GDM1 (cell line): ENCODE measurements at places on chromosomes 12 and 14.
A peak's percentile ranks its signal among the peaks of the same experiment; 100 is the strongest.

- DNase-seq = peak; percentile 87
Measured at GRCh38 chr12:124863416-124864325, at the start of gene SCARB1. SCARB1 (minus strand) TSS chr12:124863864; CDS start chr12:124863720, 144 bp downstream.

DNA sequence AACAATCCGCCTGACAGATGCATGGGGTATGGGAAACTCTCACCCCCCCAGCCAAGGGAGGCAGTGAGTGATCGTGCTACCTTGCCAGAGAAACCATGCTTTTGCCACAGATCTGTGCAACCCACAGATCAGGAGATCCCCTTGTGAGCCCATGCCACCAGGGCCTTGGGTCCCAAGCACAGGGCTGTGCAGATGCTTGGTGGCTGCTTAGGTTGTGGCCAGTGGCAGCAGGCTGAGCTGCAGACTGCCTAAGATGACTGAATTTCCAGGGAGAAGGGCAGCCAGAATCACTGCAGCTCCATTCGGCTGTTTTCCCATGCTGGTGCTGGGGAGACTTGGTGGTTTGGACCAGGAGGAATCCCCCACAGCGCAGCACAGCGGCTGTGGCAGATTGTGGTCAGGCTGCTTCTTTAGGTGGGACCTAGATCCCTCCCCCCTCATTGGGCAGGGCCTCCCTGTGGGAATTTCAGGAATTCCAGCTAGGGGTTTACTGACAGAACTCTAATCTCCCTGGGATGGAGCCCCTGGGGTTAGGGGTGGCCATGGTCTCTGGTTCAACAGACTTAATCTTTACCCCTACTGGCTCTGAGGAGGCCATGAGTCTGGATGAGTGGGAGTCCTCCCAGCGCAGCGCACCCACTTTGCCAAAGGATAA, 264.6 kb upstream of the DAAM1 start:
- DNase-seq = no peak

- no peak for DNase-seq
Measured at GRCh38 chr12:23662966-23663365, 286.5 kb downstream of the SOX5 start.

DNA sequence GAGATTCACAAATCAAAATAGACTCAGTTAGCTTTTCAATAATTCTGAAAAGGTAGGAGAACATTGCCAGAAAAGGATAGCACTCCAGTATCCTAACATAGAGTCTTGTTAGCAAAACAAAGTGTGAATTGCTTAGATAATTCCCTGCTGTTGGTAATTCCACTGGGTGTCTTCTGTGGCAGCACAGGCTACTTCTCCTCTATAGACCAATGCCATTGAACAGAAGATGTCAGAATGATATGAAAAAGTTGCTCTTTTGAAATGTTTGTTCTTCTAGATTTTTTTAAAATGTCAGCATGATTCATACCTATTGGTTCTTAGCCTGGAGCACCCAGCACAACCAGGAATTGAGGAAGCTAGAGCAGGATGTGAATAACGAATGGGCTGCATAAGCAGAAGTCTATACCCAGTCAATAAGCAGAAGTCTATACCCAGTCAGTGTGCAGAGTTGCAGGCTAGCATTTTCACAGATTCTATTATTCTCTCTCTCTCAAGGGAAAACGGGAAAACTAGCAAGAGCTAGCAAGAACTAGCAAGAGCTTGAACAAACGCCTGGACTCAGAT, 112.8 kb downstream of the SYT1 start:
- peak; percentile 49 for DNase-seq

DNA sequence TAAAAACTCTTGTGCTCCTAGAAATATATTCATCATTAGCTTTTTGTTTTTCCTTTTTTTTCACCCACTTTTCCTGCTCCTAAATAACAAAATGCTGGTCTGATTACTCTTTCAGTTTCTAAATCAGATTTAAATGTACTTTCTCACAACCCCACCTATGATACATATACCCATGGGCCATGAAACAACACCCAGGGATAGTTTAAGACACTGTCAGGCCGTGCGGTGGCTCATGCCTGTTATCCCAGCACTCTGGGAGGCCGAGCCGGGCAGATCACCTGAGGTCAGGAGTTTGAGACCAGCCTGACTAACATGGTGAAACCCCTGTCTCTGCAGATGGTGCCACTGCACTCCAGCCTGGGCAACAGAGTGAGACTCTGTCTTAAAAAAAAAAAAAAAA, 1.6 kb upstream of the NUMB start:
- DNase-seq = no peak

GRCh38 chr14:60532442-60532841, 23.5 kb downstream of the SIX6 start:
- DNase-seq = no peak

GRCh38 chr14:99242816-99243721, 28.9 kb downstream of the BCL11B start:
- DNase-seq = no peak

GRCh38 chr12:131353826-131354225, 357.1 kb upstream of the SFSWAP start:
- no peak for DNase-seq

DNA sequence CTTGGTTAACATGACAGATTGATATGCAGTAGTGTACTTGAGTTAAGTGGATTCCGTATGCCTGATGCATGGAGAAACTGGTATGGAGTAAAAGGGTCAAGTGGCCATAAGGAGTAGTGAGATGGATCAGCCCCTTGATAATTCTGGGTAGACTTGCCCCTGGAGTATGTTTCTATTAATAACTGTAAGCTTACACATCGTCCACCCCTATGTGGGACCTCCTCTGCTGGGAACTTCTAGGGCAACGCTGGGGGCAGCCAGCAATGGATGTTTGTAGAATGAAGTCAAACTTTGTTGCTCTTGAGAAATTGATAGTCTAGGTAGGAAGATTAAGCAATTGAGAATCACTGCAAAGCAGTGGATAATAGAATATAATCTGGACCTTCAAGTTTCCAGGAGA, 3.5 kb downstream of the C12orf75 start:
- DNase-seq = no peak

GRCh38 chr12:90653040-90653439, 301.9 kb downstream of the CCER1 start:
- DNase-seq = no peak

DNA sequence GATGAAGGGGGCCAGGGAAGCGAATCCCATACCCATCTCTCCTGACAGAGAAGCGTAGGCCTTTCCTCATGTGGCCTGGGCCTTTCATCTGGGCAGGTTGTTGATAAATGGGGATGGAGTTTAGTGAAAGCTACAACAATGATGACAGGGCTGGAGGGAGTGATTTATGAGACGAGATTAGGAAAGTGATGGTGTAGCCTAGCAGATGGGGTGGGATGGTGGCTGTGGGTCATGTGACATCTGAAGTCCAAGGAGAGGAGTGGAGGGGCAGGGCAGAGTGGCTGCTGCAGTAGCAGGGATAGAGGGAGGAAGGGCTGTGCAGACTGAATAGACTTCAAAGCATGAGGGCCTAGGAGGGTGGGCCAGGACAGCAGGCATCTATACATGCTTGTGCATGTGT, 85.5 kb downstream of the ADCK1 start:
- no peak for DNase-seq

- no peak for DNase-seq
Measured at GRCh38 chr12:74334780-74335179, 202.9 kb upstream of the ATXN7L3B start.

DNA sequence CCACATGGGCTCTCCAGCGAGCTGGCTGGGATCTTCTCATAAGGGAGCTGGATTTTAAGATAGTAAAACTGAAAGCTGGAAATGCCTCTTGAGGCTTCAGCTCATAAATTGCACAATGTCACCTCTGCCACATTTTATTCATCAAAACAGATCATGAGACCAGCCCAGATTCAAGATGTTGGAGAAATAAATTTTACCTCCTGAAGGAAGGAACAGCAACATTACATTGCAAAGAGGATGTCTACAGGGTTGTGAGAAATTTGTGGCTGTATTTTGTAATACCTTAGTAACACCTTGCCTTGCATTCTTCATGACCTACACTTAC, 43.1 kb upstream of the KRR1 start:
- no peak for DNase-seq

DNA sequence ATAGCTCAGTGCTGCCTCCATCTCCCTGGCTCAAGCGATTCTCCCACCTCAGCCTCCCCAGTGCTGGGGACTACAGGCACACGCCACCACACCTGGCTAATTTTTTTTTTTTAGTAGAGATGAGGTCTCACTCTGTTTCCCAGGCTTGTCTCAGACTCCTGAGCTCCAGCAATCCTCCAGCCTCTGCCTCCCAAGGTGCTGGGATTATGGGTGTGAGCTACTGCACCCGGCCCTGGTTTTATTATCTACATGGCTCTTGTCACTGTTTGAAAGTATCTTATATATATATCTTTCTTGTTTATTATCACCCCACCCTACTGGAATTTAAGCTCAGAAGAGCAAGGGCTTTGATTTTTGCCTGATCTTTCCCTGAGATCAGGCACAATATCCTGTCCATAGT, 7.6 kb upstream of the TMED10 start:
- DNase-seq = no peak

GRCh38 chr12:2239381-2239871, 186.6 kb downstream of the CACNA1C start:
- no peak for DNase-seq

DNA sequence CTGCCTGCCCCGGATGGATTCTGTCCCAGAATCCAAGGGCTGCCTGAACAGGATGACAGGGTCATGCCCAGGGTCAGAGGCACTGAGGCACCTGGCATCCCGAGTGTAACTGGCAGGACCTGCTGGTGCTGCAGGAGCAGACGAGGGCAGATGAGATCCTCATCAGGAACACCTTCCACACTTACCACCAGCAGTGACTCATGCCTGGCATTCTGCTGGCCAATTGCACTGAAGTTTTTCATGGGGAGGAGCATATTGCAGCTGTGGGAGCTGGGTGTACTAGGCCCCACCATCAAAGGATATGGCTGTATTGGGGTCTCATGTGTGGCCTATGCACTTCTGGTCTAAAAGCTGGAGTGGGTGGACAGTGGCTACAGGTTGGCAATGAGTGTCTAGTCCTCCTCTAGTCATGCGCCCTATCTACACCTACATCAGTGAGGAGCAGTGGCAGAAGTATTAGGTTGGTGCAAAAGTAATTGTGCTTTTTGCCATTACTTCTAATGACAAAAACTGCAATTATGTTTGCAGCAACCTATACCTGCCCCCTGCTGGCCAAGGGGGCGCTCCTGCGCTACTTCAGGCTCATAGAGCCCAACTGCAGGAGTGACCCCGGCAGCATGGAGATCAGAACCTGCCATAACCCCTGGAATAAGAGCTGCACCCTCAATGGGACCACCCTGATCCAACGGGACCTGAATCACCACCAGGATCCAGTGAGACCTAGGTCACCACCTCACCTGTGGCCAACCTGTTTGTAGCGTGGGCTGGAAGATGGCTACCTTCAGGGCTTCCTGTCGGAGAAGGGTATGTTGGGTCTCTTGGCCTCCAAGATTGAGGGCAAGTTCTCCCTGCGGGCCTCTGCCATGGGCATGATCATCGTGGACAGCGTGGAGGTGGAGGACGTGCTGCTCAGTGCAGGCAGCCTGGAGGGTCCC, 8.0 kb upstream of the C12orf42 start:
- DNase-seq = peak; percentile 16

GRCh38 chr14:100067971-100068959, 3.0 kb downstream of the EVL start:
- peak; percentile 86 for DNase-seq

DNA sequence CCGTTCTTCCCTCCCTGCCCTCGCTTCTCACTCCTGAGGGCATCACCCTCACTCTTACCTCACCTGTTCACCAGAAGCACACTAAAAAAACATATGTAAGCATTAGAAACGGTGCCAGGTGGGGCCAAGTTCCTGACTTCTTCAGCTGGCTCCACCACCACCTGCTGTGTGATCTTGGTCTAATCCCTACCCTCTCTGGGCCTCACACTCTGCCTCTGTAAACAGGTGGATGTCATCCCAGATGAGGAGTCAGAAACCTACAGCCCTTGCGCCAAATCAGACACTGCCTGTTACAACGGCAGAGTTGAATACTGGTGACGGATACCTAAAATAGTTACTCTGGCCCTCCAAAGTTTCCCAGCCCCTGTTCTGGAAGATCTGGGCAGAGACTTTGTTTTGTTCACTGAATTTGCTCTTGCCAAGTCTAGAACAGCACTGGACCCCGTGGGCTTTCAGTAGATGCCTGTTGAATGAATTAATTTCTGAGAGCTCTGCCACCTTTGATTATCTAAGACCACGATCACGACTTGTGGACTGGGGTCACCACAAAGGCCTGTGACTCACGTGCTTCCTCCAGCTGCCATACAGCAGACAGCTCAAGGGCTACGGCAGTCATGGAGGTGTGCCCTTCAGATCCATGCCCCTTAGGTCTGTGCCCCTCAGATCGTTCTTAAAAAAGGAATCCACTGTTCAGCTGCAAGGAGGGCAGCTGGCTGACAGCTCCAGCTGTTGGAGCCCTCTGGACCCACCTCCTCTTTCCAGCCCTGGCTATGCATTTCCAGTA, 71.9 kb downstream of the GSC start:
- DNase-seq = no peak

DNA sequence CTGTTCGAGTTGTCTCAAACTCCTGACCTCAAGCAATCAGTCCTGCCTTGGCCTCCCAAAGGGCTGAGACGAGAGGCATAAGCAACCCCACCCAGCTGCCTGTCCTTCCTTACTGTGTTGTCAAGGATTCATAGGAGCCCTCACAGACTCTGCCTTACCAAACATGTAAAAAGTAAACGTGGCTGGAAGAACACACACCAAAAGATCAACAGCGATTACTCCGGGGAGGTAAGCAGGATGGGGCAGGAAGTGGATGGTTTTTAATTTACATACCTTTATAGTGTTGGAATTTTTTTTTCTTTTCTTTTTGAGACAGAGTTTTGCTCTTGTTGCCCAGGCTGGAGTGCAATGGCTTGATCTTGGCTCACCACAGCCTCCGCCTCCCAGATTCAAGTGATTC, 61.5 kb upstream of the EGLN3 start:
- no peak for DNase-seq

DNA sequence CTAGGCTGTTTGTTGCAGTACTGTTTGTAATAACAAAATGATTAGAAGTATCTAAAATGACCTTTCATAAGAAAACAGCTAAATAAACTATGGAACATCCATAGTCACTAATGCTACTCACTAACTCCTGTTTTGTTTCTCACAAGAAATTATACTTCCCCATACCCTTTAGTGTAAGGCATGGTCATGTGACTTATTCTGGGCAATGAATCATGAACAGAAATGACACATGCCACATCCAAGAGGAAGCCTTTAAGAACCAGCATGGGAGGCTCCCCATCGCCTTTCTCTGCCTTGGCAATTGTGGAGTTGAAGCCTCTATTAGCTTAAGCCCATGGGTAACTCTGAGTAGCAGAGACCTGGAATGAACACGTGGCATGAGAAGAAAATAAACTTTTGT, 49.3 kb downstream of the KSR2 start:
- no peak for DNase-seq

DNA sequence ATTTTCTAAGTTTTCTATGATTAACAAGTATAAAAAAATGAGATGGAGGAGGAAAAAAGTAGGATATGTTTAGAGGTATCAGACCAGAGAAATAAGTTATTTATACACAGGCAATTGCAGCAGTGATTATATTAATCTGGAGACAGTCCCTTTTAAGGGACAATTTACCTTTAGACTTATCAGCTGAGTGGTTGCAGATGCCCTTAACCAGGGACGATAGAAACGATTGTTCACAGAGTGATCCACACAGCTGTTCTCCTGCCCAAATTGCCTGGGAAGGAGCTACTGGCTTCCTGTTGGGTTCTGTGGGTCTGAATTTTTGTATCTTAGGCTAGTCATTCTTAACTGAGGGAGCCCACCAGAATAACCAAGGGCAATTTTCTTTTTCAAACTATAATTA, 66.4 kb downstream of the GCH1 start:
- no peak for DNase-seq

- no peak for DNase-seq
Measured at GRCh38 chr14:29242755-29243754, 476.5 kb downstream of the FOXG1 start.
